ENCODE measurements at places on chromosomes 1 and 21.

DNA sequence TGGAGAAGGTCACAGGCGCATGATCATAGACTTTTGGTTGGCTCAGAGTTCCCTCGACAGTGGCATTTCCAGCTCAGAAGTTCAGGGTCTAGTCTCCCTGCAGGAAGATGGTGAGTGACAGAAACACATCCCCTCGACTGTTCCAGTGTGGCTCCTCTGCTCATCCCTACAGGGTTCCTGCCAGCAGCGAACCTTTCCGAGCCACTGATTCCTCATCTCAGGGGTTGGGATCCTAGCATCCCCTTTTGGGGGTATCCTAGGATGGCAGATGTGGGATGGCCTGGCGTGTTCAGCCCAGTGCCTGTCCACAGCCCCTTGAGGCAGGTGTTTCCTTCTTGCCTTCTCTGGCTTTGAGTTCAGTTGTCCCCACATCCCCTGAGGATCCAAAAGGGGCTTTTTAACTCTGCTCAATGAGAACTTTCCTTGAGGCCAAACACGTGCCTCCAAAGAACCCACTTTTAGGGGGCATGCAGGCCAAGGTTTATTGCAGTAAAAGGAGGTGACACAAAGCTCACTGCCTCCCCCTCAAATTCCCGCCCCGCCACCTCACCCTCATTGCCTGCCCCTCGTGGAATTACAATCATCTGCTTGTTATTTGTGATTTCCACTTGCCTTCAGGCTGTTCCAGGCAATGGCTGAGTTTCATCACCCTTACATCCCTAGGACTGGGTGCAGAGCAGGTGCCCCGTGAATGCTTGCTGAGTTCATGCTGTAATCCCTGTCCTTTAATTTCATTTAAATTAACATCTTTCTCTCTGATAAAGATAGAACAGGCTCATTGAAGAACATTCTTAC, 440.7 kb downstream of the CAMTA1 start:
- no peak for DNase-seq

DNA sequence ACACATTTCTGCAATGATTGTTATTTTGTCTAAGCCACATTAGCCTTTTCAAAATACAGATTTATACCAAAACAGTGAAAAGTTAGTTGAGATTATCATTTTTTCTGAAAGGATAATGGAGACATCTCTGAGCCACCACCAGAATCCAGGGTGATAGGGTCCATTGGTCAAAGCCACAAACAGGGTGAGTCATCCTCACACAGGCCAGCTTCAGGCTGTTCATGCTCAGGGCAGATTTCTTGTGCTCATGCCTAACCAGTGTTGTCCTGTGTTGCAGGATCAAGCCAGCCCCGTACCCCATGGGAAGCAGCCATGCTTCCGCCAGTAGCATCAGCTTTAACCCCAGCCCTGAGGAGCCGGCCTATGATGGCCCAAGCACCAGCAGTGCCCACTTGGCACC, 13.4 kb downstream of the ELOA start:
- no peak for DNase-seq

DNA sequence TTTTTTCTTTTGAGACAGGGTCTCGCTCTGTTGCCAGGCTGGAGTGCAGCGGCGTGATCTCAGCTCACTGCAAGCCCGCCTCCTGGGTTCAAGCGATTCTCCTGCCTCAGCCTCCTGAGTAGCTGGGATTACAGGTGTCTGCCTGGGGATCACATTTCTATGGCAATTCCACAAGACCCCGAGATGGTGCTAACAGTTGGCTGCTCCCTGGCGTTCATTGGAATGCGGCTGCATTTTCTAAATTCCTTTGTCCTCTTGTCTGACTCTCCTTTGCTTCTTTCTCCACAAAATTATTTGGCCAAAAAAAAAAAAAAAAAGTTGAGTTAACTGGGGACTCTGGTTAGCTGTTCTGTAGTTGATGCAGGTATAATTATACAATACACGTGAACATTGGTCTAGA, 176.4 kb downstream of the ETS2 start:
- DNase-seq, result no peak

DNA sequence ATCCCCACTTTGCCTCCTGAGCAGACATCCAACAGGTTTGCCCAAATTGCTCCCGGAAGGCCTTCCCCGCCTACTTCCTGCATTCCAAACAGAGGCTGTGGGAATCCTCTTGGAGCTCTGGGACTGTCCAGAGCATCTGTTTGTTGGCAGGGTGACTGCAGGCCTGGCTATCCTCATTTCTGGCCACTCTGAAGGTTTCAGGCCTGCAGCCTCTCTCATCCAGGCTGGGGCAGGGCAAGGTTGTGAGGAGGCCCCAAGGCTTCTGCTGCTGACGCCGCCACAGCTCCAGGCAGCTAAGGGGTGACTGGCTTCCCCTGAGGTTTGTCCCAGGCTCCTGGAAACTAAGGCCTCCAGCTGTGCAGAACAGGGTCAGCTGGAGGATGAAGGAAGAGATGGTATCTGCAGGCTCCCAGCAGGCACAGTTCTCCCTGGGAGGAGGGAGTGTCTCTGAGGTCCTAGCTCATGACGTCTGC, 11.3 kb downstream of the CDK18 start:
- no peak for DNase-seq

DNA sequence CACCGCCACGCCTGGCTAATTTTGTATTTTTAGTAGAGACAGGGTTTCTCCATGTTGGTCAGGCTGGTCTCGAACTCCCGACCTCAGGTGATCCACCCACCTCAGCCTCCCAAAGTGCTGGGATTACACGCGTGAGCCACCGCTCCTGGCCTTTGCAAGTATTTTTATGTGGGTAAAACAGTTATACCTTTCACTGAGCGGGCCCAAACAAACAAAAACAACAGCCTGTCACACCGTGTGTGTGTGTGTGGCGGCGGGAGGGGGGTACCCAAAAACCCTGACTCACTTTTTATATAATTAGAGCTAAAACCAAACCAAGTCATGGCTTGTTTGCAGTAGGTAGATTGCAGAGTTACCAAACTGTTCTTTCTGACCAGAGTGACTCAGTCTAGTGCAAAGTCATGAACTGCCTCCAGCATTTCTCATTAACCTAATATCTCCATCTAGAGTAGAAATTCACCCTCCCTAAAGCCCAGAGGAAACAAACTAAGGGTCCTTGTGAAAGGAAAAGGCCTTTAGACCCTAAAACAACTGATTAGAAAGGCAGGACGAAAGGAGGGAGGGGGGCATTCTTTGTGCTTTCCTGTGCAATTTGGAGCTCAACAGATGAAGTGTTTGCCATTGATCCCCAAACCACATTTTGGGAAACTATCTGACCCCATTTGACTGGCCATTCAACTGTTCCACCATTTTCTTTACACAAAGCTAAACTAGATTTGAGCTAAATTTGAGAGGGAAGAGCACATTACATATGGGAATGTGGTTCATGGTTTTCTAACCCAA, 181.0 kb downstream of the DHRS3 start:
- no peak for DNase-seq
